ENCODE measurements at places on chromosomes 5 and 9.

DNA sequence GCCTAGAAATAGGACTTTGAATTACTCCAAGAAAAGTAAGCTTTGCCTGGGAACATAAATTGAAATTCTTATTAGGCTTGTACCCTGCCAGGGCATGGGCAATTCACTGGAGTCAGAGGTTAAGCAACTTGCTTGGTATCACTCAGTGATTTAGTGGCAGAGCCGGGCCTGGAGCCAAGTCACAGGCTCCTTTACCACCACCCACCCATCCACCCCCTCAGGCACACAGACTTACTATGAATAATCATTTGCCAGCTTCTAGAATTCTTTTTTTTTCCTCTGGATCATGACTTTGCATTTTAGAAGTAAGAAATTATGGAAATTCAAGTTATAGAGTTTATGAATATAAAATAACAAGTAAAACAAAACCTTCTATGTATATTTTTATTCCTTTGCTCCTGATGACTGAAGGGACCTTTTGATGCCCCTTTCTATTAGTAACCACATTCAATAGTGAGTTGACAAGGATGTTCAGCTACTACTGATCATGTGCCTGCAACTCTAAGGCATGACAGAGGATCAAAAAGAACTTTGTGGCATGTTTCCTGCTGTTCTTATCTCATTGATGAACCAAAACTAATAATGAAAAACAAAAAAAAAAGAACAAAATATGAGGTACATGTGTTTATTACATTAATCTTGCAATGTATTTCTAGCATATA lies 614.7 kb downstream of the TLR4 start:
- no peak for DNase-seq

DNA sequence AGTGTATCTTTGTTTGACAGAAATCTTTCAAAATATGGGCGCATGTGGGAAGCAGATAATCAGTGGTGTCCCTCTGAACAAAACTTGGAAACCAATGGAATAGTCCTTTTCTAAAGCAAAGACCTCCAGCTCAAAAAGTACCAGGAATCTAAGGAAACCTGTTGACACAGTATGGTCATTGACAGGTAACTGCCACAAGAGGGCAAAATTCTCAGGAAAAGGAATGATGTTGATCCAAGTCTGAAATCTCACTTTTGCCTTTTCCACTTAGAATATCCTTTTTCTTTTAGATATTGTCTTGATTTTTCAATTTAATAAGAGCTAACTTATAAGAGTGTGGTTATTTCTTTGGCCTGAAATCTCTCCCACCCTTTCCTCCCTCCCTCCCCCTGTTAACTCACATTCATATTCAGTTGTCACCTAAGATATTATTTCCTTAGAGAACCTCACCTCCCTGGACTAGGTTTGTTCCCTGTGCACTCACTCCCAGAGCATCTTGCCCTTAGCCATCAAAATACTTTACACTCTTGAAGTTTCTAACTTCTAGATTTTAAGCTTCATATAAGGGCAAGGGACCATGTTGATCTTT lies 59.0 kb upstream of the BARX1 start:
- no peak for DNase-seq

DNA sequence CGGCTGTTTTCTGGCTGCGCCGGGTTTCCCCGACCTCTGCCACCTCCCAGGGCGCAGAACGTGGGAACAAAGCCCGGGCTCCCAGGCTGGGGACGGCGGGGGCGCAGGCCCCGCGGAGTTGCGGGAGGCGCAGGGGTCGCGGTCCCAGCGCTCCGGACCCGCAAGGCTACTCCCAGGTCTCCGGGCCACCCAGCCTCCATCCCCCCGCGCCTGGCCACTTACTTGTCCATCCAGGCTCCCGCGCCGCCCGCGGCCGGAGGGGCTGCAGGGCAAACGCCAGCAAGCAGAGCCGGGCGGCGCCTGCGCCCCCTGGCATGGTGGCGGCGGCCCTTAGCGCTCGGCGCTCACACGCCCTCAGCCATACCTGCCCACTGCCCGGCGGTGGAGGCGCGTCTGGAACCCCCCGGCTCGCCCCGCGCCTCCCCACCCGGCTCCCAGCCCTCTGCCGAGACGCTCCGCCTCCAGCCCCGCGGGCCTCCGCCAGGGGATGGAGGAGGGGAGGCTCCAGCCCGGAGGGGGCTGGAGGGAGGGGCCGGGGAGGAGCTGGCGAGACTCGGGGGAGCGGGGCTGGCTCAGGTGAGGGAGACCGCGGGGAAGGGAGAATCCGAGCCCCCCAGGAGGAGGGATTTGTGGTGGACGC lies at the start of gene ADAM19:
TSS of gene ADAM19 (minus strand) at position 395 of the 640 bp plus-strand sequence. CDS start at position 316, 79 bp downstream.
- DNase-seq: no peak

DNA sequence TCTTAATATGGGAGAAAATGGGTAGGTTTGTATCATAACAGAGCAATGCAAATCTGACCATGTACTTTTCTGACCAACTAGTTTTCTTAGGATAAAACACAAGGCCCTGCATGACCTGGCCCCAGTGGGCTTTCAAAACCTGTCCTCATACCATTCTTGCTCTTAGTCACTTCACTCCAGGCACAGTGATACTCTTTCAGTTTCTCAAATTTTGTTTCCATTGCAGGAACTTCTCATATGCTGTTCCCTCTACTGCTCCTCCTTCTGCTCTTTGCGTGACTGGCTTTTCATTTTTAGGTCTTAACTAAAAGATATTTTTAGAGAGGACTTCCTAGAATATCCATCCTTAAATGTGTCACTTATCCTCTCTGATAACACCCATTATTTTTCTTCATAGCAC lies 112.4 kb downstream of the INIP start:
- no peak for DNase-seq

- no peak for DNase-seq
Observed at GRCh38 chr5:131536211-131536826, 98.7 kb downstream of the RAPGEF6 start.

DNA sequence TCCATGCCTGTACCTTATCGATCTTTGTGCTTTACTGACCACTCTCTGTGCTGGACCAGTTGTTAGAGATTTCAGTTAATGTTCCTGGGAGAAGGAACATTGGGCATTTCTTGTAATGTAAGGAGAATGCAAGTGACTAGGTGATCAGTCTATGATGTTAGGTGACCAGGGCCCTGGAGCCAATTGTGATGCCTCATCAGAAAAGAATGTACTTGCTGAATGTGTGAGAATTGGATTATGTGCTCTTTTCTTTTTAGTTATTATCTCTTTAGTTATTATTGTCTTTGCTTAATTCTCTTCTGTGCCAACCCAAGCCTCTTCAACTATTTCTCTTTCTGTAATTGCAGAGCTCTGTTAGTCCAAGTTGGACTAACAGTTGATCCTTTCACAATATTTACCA lies 92.9 kb downstream of the LRRC70 start:
- no peak for DNase-seq

DNA sequence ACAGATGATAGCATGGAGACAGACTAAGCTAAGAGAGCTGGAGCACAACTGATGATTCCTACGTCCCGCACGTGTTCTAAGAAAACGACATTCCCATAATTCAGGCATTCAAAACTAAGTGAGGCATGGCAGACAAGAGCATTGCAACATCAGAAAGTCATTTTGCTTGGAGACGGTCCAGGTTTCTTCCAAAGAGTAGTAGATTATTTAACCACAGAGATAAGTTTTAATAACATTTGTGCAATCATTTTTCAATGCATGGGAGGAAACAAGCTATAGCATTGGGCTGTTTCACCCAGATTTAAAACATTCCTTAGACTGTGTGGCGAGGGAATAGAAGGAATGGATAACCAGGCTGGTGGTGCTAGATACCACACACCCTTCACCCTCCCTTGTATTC lies 117.2 kb downstream of the APBA1 start:
- no peak for DNase-seq

- DNase-seq: no peak
Observed at GRCh38 chr9:133163504-133164172, at the start of gene GBGT1. GBGT1 (minus strand) TSS chr9:133163914; CDS start chr9:133162412, 1,502 bp downstream.

- DNase-seq: no peak
Observed at GRCh38 chr5:82847562-82847961, 229.6 kb downstream of the TMEM167A start.

GRCh38 chr9:136803551-136804508 lies 3.9 kb upstream of the RABL6 start:
- no peak for DNase-seq

DNA sequence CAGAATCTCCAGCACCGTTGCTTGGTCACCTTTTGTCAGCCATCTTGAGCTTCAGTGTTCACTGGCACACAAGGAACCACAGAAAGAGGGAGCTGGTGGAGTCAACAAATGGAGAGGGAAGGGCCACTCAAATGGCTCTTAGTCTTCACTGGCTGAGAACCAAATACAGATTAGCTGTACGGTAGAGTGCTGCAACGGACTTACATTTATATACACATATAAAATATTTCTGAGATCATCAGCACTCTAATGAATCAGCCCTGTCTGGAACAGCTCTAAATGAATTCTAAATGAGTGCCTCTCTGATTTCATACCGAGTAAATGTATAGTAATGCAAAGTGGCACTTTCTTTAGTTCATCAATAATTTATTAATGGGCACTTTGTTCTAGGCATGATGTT lies 24.8 kb downstream of the KCTD16 start:
- no peak for DNase-seq

DNA sequence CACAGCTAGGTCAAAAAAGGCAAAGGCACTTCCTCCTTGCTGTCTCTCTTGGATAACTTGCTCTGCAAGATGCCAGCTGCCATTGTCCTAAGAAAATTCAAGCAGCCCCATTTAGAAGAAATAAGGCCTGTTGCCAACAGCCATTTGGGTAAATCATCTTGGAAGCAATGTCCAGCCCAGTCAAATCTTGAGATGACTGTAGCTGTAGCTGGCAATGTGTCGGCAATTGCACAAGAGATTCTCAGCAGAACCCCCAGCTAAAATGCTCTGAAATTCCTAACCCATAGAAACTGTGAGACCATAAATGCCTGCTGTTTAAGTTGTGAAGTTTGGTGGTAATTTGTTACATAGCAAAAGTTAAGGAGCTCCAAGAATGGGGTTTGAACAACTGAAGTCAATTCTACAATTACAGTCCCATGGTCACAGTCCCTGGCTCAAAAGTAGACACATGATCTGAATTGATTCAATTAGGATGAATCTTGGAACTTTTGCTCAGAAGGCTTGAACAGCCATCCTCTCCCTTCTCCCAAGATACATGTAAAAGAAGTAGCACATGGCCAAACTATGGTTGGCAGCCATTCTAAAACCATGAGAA lies 151.1 kb downstream of the MPDZ start:
- no peak for DNase-seq

DNA sequence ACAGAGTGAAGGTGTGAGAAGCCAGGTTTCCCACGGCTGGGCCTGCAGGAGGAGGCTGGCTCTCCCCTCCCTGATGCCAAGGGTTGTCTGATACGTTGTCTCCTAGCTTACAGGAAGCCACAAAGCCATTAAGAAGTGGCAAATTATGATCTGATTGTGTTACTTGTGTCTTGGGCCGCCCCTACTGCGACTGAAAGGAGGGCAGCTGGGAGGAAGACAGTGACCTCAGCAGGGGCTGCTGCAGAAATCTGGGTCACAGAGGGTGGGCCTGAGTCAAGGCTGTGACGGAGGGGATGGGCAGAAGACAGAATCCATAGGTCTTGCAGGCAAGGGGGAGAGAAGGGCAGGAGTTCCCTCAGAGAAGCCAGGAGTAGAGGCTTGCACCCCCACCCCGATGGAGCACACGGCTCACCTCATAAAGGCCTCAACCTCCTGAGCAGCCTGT lies 145.0 kb downstream of the FSTL4 start:
- no peak for DNase-seq
